ENCODE measurements at places on chromosomes 16 and 17. TPM values are rescaled to one million over a fixed set of nuclear protein-coding genes. Genes with fewer than 3 reads are reported as not detected.

TBC1D26 gene
- not detected for total RNA-seq

TP53TG3B gene
- 0.37 TPM for total RNA-seq

GUCY2D gene
- not detected for total RNA-seq

CHCT1 gene
- 0.16 TPM for total RNA-seq

MLX gene
- 51.8 TPM for total RNA-seq

HOXB1 gene
- total RNA-seq: not detected

FBXL16 gene
- 2.6 TPM for total RNA-seq

CD300E gene
- not detected for total RNA-seq

RMI2 gene
- 32.2 TPM for total RNA-seq

ICAM2 gene
- total RNA-seq: not detected

GRIN2A gene
- not detected for total RNA-seq

CLEC16A gene
- 9.2 TPM for total RNA-seq

ABCA10 gene
- 0.31 TPM for total RNA-seq

TNFSF12 gene
- 12.5 TPM for total RNA-seq

FOXJ1 gene
- total RNA-seq: 0.40 TPM

TBC1D16 gene
- total RNA-seq: 10.2 TPM

QPRT gene
- total RNA-seq: 1.1 TPM

ZPBP2 gene
- not detected for total RNA-seq

HS3ST6 gene
- 3.2 TPM for total RNA-seq

CCDC200 gene
- not detected for total RNA-seq

PROCA1 gene
- total RNA-seq: 2.2 TPM

SULT1A2 gene
- total RNA-seq: not detected

CEMP1 gene
- total RNA-seq: not detected

SLC47A2 gene
- 0.14 TPM for total RNA-seq

Measured in A549 treated with CpdA at 1 μM for 4 hours (cell line).